ENCODE measurements at places on chromosomes 6 and 20.

DNA sequence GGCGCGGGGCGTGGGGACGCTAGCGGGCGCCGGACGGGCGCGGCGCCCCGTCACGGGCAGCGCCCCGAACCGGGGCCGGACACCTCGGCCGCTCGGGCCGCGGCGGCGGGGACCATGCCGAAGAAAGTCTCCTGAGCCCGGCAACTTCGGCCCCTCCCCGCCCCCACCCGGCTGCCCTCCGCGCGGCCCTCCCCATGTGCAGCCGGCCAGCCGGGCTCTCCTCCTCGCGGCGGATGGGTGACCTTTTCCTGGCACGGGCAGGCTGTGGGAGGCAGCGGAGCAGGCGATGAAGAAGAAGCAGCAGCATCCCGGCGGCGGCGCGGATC, 278 bp downstream of the UST start:
- DNase-seq: no peak

- DNase-seq: no peak
Observed at GRCh38 chr6:110233770-110234374, 53.6 kb downstream of the CDC40 start.

DNA sequence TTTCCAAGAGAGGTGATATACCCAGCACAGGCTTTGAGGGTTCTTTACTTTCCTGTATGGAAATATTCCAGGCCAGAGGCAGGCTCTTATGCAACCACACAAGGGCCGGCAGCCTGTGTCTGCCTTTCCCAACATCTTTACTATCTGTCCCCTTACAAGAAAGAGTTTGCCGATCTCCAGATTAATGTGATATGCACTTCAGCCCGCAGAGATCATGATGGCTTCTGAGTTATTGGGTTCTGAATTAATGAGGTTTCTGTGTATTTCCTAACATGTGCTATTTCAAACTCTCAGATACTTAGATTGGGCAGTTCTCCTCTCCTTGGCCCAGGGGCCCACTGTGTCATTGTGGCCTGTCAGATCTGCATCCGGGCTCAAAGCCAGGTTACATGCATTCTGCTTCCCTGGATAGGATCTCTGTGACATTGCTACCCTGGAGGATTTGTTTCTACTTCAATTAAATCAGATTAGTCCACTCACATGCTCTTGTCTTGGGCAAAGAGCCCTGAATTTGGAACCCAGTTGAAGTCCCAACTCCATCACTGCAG, 56.6 kb downstream of the TGM2 start:
- no peak for DNase-seq

- no peak for DNase-seq
Observed at GRCh38 chr6:89430201-89430962, 2.6 kb upstream of the ANKRD6 start.

DNA sequence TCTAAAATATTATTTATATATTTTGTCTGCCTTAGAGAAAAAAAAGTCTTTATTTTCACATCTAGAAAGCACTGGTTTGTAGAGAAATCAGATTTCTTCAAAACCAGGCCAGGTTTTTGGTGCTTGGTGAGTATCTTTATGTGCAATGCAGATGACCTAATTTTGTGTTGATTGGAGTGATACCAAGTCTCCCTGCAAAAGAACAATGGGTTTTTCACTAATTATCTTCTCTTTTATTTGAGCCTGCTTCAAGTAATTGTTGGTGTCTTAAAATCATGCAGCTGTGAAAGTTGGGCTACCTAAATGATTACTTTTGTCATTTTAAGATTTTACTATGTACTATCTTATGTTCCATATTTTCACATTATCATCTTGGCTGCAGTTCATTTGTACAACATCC, 874.7 kb downstream of the TFAP2A start:
- DNase-seq: no peak

DNA sequence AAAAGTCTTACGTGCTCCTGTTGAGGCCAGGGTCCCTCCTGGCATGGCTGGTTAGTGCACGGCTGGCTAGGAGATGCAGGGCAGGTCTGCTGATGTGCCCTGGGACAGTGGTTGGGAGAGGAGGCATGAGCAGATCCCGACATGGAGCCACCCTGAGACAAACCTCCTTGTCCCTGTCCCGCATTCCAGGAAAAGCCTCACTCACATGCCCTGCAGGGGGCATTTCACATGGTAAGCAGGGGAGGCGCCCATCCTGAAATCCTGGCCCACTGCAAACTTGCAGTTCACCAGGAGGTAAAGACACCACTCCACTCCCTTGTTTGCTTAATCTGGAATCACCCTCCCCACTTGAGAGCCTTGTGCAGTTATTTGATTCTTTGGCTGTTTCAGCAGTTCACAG, 116.7 kb upstream of the SLC24A3 start:
- no peak for DNase-seq

GRCh38 chr6:120615238-120615637, 719.0 kb downstream of the TBC1D32 start:
- no peak for DNase-seq

DNA sequence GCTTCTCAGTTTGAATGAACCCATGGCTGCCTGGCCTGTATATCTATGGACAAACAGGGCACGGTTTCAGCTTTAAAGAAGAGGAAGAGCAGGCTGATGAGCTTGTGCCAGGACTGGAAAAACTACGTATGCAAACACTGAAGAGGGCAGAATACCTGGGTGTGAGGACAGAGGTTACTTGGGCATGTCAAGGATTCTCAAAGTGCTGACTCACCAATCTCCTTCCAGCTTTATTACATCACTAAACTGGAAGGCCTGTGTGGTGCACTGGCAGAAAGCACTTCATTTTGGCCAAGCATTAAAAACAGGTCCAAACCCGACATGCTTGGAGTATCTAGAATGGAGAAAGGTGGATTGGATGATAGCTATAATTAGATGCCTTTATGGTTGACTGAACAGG, 95.2 kb downstream of the GMPR start:
- DNase-seq: no peak

- no peak for DNase-seq
Observed at GRCh38 chr6:111989743-111990142, 64.2 kb upstream of the CCN6 start.

DNA sequence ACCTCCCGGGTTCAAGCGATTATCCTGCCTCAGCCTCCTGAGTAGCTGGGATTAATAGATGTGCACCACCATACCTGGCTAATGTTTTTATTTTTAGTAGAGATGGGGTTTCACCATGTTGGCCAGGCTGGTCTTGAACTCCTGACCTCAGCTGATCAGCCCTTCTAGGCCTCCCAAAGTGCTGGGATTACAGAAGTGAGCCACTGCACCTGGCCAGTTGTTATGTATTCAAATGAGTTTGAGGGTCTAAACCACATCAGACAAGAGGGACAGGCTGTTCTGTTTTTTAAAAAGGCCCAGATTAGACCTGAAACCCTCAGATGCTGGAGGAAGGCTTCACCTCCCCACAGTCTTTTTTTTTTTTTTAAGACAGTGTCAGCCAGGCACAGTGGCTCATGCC, 4.1 kb upstream of the SPAG4 start:
- no peak for DNase-seq

GRCh38 chr6:157219201-157220200, 103.8 kb downstream of the TMEM242 start:
- no peak for DNase-seq

- no peak for DNase-seq
Observed at GRCh38 chr6:109791301-109791700, 100.2 kb downstream of the FIG4 start.

- no peak for DNase-seq
Observed at GRCh38 chr6:2998998-2999617, 586 bp upstream of the NQO2 start.

- DNase-seq: no peak
Observed at GRCh38 chr6:11133281-11133680, 21.8 kb upstream of the ERVFRD-1 start.

- no peak for DNase-seq
Observed at GRCh38 chr20:35523298-35523888, 6.1 kb downstream of the C20orf173 start.

- DNase-seq: no peak
Observed at GRCh38 chr20:577167-577791, 32.8 kb downstream of the TCF15 start.

GRCh38 chr6:45454008-45454911, 76.5 kb upstream of the SUPT3H start:
- DNase-seq: no peak

GRCh38 chr6:102995491-102995890, 1602.0 kb downstream of the GRIK2 start:
- DNase-seq: no peak

GRCh38 chr6:73943411-73943810, 247.4 kb downstream of the CD109 start:
- DNase-seq: no peak

- no peak for DNase-seq
Observed at GRCh38 chr20:18666803-18667415, 79.1 kb downstream of the DTD1 start.

DNA sequence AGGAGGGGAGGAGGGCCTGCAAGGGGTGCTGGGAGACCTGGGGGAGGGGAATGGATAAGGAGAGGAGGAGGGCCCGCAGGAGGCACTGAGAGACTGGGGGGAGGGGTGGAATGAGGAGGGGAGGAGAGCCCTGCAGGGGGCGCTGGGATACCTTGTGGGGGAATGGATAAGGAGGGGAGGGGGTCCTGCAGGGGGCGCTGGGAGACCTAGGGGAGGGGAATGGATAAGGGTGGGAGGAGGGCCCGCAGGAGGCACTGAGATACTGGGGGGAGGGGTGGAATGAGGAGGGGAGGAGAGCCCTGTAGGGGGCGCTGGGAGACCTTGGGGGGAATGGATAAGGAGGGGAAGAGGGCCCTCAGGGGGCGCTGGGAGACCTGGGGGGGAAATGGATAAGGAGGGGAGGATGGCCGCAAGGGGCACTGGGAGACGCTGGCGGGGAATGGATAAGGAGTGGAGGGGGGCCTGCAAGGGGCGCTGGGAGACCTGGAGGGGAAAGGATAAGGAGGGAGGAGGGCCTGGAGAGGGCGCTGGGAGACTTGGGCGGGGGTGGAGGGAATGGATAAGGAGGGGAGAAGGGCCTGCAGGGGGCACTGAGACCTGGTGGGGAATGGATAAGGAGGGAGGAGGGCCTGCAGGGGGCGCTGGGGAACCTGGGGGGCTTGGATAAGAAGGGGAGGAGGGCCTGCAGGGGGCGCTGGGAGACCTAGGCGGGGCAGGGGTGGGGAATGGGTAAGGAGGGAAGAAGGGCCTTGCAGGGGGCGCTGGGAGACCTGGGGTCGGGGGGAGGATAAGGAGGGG, 1.3 kb upstream of the CTCFL start:
- no peak for DNase-seq

DNA sequence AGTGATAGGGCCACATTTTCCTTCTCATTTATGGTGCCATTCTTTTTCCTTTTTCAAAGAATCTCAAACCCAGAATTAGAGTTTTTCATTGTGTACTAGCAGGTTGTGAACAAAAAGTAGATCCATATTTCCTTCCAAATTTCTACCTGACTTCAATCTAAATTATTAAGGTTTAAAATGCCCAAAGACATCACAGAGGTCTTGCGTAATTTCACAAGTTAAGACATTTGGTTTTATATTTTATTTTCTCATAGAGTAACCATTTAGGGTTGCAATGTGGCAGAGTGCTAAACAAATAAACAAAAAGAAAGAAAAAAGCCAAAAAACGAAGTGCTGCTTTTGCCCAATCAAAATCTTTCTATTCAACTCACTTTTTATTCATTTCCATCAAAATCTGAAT, 49.4 kb upstream of the MBOAT1 start:
- no peak for DNase-seq

DNA sequence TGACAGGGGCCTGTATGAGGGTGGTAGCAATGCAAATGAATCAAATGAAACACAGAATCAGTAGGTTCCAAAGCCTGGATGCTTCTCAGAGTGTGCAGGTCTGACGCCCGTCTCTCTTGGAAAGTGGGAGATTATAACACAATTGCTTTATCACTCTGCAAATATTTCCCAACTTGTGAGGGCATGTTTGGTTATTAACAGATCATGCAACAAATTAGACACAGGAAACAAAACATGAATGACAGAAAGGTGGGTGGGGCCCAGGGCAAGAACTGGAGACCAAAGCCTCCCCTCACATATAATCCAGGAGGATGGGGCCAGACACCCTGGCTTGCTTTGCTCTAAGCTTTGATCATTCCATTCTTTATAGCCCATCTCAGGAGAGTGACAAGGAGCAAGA, 108.6 kb upstream of the MRPS10 start:
- no peak for DNase-seq

DNA sequence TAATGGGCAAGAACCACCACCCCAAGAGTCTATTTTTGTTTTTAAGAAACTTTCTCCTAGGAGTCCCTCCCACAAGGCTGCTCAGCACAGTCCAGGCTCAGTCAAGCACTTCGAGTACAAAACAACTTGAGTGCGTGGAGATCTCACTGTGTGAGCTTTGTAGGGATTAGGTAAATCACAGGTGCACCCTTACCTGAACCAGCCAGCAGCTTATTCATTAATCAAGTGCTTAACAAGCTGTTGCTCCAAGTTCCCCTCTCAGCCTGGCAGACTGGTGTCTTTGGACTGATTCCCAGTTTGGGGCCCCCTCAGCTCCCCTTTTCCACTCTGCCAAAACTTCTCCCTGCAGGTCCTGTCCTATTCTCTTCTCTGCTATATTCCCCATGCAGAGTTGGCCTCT, 133.1 kb downstream of the LY86 start:
- DNase-seq: no peak

DNA sequence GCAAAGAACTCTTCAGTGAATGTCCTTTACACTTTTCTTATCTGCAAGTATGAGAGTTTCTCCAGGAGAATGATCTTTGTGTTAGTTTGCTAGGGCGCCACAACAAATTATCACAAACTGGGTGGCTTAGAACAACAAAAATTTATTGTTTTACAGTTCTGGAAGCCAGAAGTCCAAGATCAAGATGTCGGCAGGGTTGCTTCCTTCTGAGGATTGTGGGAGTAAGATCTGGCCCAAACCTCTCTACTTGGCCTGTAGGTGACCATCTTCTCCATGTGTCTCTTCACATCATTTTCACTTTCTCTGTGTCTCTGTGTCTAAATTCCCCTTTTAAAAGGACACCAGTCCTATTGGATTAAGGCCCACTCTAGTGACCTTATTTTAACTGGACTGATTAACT, 103.0 kb downstream of the ADTRP start:
- no peak for DNase-seq

- no peak for DNase-seq
Observed at GRCh38 chr20:58173930-58174707, 54.3 kb downstream of the ANKRD60 start.

Data from vagina (tissue), 2 donors.